Fibroblast of pulmonary artery (primary cell): ENCODE measurements at places on chromosomes 5 and 9.
A peak's percentile ranks its signal among the peaks of the same experiment; 100 is the strongest.

- DNase-seq, result no peak
These were observed 99.2 kb upstream of the GNAQ start for GRCh38 chr9:78130853-78131252.

DNA sequence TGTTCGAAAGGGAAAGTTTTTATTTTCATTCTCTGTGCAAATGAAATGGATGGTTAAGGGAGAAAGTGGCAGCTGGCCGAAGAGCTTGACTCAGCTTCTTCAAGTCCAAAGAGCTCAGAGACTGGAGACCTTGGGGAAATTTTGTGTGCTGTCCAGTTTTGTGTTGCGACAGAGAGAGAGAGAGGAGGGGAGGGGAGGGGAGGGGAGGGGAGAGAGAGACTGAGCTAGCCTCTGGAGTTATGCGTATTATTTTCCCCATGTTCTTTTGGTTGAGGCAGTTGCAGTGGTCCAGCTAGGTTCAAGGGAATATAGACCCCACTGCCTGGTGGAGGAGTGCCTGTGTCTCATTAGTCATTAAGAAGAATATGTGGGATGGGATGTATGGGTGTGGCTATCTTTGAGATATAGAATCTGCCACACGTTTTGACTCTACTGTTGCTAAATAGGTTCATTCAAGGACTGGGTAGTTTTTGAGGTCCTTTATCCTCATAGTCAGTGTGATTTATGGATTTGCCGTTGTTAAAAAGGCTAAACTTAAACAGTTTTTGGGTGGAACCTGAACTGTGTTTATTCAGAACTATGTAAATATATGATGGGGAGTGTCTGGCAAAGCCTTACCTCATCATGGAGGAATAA lies 69.7 kb downstream of the ARHGAP26 start:
- peak; percentile 84 for DNase-seq

DNA sequence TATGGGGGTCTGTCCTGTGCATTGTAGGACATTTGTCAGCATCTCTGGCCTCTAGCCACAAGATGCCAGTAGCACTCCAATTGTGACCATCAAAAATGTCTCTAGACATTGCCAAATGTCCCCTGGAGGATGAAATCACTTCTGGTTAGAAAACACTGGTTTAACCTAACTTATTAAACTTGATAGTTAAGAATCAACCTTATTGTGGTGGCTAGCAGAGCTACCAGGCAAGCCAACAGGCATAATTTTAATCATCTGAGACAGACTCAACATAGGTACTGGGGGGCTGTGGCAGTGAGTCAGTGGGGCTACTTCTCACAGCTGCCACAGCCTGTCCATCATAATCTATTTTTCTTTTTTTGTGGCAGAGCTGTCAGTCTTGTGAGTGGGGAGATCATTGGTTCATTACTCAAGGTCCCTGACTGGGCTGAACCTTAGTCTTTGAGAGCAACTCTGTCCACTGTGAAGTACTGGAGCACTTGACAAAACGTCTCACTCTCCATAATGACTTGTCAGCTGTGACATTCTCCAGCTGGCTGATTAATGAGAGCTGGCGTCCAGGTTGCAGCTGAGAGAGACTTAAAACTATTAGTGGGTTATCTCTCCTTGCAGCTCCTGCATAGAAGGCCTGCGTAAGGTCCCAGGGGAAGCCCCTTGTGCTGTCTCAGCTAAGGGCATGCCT lies 107.9 kb downstream of the DCP2 start:
- DNase-seq, result no peak

DNA sequence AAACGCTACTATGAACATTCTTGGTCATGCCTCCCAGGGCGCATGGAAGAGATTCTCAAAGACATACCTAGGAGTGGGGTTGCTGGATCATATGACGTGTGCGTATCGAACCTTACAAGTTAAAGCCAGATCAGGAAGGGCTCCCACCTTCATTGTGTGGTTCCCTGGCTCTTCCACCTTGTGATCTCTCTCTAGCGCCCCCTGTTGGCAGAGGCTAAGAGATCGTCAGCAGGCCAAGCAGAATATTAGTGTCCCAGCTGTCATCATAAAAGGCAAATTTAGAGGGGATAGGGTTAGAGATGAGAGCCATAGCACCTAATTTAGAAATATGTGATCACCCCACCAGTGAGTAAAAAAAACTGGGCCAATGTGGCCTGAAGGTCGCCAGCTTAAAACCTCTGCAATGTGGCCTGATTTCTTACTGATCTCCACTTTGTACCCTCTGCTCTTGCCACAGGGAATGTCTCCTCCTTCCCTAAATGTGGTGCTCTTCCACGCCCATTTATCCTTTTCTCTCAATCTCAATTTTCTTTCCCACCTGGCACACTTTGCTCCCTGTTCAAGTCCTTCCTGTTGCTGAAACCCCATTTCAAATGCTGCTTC lies 91.7 kb upstream of the SHB start:
- DNase-seq, result peak; percentile 66

GRCh38 chr9:33510262-33511183 lies 13.5 kb upstream of the ANKRD18B start:
- peak; percentile 69 for DNase-seq

DNA sequence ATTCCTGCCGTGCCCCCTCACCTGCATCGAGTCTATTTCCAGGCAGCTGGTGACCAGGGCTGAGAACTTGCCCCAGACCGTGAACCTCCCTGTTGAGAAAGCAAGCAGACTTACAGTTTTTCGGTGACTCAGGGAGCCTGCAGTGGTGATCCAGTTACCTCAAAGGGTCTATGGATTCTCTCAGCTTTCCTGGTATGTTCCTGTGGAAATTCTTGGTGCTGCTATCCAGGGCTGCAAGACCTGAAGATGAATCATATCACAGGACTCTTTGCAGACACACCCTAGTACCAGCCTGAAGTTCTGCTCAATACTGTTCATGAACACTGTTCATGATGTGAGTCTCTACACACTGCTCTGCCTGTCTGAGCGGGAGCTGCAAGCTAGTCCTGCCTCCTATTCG lies 154.7 kb downstream of the WDR70 start:
- DNase-seq, result peak; percentile 7

- peak; percentile 82 for DNase-seq
These were observed 28.3 kb downstream of the CCDC69 start for GRCh38 chr5:151195622-151196021.

DNA sequence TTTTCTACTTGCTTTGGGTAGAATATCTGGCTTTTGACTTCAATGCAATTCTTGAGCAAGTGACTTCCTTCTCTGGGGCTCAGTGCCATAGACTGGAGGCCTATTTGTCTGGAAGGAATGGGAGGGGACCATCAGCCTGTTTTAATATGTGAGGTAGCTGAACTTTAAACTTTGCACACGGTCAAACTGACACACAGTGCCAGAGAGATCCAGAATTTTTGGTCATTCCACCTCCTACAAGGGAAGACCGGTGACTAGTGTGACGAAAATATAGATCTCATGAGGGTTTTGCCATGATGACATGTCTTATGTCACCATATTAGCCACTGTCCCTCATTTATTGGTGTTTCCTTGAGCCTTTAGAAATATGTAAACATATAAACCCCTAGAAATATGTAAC lies 44.6 kb upstream of the ZSWIM6 start:
- no peak for DNase-seq

DNA sequence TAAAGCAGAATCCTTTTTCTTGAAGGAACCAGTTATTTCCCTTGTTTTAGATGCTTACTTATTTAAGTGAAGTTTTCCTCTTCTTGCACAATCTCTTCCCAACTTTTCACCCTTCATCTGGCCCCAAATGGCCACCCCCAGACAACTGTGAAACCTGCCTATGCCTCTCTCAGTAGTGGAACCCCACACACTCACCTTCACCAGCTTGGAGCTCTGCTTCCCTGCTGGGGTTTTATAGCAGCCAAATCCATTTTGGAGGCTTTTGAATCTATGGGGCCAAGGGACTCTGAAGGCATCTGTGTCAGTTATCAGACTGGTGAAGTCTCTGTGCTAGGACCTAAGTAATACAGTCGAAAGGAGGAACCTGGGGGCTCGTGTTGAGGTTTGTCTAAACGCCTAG lies 22.9 kb upstream of the SPINK1 start:
- no peak for DNase-seq

DNA sequence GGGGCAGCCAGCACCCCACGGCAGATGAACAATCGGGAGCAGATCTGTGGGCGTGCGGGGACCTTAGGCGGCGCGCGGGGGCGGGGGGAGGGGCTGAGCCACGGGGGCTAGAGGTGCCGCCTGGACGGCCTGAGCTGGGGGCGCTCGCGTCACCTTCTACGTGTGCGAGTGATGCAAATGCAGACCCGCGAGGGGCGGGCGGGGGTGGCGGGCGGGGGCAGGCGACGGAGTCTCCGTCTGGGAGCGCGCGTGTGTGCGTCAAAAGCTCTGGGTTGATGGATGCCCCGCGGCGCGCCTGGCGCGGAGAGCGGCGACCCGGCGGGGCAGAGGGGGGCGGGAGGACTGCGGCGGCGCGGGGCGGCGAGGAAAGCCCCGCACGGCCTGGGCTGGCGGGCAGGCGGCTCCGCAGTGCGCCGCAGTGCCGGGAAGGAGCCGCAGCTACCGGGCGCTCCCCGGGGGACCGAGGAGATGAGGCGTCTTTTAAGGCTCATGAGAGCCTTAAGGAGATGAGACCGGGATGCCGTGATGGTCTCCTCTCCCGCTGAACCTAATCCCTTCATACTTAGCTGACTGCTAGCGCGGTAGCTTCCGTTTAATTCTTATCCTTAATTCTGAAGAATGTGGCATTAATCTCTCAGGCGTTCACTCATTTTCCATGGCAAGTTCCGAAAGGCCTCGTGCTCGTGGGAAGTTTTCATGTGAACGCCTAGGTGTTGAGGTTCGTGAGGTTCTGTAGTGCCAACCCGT lies 1.5 kb downstream of the SV2C start:
- no peak for DNase-seq

- DNase-seq, result no peak
These were observed 121.5 kb downstream of the HMHB1 start for GRCh38 chr5:143933451-143933850.

GRCh38 chr9:120394058-120394669 lies 185.8 kb downstream of the CDK5RAP2 start:
- DNase-seq, result peak; percentile 88

DNA sequence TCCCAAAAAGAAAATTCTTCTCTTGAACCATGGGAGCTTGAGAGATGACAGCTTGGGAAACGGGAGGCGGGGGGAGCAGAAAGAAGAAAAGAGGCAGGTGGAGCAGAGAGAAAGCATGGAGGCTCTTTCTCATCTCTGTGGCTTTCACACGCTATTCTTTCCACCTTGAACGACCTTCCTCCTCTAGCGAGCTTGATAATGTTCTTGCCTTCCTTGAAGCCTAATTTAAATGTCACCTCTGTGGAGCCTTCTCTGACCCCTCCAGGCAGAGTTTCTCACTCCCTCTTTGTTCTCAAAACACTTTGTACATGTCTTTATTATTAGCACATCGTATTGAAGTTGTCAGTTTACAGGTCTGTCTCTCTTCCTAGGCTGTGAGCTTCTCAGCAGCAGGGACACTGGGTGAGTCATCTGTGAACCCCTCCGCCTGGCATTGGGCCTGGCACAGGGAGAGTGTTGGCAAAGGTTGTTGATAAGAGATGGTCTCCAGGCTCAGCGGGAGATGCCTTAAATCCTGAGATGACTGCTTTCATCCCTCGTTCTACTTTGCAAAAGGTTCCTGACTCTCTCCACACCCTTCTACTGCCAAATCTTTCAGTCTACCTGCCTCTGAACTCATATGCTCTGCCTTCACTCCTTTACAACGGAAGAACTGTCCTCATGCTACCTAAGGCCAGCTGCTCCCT lies 14.1 kb upstream of the STRBP start:
- DNase-seq, result peak; percentile 4

GRCh38 chr5:20370061-20370460 lies 382.1 kb upstream of the CDH18 start:
- DNase-seq, result no peak

- DNase-seq, result peak; percentile 36
These were observed 3.6 kb upstream of the RGMB start for GRCh38 chr5:98769959-98770208.

DNA sequence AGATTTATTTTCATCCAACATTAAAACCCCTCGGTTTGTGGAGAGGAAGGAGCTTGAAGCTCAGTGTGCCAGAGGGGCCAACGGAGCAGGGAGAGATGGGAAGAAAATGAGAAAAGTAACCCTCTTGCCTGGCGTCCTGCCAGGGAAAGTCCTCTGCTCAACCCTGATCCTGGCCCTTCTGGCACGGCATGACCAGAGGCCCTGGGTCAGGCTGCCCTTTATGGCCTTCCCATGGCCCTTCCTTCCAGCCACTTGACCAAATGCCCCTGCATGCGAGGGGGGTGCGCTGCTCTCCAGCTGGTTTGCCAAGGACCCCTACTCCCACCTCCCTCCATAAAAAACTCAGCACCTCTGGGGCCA lies 43.8 kb downstream of the SPRY4 start:
- DNase-seq, result no peak

DNA sequence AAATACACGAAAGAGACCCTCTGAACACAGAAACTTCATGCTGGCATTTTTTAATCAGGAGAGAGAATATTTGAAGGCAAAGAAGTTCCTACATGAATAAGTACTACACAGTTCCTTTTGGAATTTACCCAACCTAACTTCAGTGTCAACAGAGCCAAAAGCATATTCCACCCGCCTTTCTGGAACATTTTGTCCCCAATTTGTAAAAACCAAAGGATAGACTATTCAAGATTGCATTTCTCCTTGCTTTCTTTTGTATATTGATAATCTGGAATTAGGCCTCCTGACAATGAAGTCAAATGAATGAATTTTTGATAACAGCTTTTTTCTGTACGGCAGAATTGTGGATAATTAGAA lies 39.4 kb upstream of the TRAF1 start:
- no peak for DNase-seq

DNA sequence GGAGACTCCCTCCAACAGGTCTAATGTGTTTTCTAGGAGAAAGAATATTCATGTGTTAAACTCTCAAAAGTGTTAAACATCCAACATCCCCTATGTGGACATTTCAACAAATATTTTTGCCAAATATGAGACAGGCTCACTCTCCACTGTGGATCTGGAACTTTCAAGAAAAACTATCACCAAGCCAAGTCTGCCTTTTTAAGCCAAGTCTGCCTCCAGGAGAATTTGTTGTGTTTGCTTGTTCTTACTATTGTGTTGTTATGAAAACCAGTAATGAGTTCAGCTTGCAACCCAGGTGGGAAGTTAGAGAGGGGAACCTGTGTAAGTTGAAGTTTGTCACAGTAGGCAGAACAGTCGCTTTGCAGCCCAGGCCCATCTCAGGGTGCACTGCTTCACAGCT lies 228.1 kb downstream of the NFIB start:
- DNase-seq, result no peak

- no peak for DNase-seq
These were observed 179.0 kb upstream of the SGCD start for GRCh38 chr5:156147944-156148285.

DNA sequence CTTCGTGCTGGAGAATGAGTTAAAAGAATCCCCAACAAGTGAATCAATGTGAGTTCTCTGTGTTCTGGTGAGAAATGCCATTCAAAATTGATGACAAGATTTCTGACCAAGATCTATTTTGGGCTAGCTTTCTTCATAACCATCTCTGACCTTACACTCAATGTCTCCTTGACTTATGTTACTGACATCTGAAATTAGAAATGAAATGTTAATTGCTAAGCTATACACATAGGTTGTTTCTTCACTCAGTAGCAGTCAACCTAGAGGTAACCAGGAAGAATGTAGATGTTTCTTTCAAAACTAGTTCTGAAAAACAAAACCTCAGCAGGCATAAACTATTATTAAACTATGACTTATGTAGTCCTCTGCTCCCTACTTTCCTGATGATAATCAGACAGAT lies 2220.7 kb upstream of the C9orf72 start:
- no peak for DNase-seq
